Adipose tissue (tissue), 3 donors: ENCODE measurements at places on chromosomes 7 and 10. TPM values are rescaled to one million over a fixed set of nuclear protein-coding genes. Genes with fewer than 3 reads are reported as not detected.

Gene TRIM73
- polyA plus RNA-seq: 4.8 TPM

Gene GPR37
- polyA plus RNA-seq: not detected

Gene SPDYE1
- polyA plus RNA-seq: not detected

Gene SMKR1
- not detected for polyA plus RNA-seq

Gene MYO3A
- 0.03 TPM for polyA plus RNA-seq

Gene HOXA6
- polyA plus RNA-seq: 0.39 TPM

Gene NOS3
- polyA plus RNA-seq: 4.1 TPM
